Stimulated activated memory B cell treated with anti-CD40 and anti-IgM and Interleukin-4, amounts not matched to agents 10 μg/mL and 1 μg/mL and 100 μg/mL, for 72 hours (primary cell): ENCODE measurements at places on chromosomes 5 and 9.
A peak's percentile ranks its signal among the peaks of the same experiment; 100 is the strongest.

- no peak for ATAC-seq
Measured at GRCh38 chr5:143311955-143312354, 91.5 kb downstream of the NR3C1 start.

- no peak for ATAC-seq
Measured at GRCh38 chr9:120942186-120943001, 15.8 kb upstream of the TRAF1 start.

GRCh38 chr5:80707645-80708044 lies 52.9 kb upstream of the DHFR start:
- ATAC-seq, result no peak

GRCh38 chr9:31597977-31598376 lies 786.5 kb upstream of the ACO1 start:
- no peak for ATAC-seq

DNA sequence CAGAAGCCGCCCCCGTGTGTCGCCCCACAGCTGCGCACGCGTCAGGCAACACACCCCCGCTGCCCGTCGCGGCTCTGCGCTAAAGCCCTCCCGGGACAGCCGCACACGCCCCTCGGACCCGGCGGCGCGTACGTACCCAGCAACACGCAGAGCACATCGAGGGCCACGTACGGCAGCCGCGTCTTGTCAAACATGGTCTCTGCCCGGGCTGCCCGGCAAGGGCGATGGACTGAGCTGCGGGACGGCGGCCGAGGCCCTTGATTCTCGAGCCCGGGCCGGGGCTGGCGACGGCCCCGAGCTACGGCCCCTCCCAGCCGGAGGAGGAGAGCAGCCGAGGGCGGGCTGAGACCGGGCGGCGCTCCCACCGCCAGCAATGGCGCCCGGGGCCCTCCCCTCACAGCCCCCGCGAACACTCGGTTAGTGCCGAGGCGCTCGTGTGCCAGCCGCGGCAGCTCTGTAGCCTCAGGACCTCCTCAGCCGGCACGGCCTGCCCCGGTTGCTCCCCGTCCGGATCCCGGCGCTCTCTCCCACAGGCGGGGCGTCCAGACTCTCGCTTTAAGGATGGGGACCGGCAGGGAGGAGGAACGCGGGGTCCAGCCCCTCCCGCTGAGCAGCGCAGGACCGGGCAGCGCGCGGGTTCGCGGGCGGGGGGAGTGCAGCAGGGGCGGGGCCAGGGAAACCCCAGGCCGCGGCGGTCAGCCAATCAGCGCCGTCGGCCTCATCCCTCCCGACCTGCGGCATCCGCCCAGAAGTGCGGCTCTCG lies at the start of gene PLPP1:
PLPP1 (minus strand) TSS at position 529 of the 763 bp plus-strand sequence; CDS start at position 194, 335 bp downstream.
- ATAC-seq, result peak; percentile 94

- ATAC-seq, result no peak
Measured at GRCh38 chr5:136613230-136613629, 247.9 kb upstream of the TRPC7 start.

- peak; percentile 50 for ATAC-seq
Measured at GRCh38 chr5:138177941-138178515, 402 bp downstream of the BRD8 start.

GRCh38 chr5:155455791-155456514 lies 442.4 kb downstream of the KIF4B start:
- ATAC-seq, result no peak

- peak; percentile 73 for ATAC-seq
Measured at GRCh38 chr5:40797273-40798011, 732 bp downstream of the PRKAA1 start.

DNA sequence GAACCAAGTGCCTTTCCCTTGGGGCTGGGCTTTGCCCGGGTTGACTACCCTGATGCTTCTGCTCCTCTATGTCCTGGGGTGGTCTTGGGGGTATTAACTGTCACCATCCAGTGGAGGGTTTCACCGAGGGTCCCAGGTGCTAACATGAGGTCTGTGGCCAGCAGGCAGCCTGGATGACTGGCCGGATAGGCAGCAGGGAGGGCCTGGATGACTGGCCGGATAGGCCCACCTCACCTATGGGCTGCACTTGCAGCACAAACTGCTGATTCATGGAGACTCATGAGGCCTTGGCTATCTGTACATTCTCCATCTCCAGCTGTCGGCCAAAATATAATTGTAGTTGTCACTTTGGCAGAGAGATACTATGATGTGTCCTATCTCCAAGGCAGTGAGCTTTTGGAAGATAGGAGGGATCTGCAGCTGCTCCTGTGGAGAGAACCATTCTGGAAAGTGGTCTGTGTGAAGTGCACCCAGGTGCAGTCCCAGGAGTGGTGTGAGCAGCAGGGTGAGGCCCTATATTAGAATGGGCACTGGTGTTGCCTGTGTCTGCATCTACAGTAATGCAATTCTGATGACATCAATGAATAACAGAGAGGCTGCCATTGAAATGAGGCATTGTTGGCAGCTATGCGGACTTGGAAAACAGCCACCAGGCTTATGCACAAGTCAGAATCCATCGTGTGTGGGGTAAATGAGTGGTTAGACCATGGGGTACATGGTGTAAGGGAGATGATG lies 26.3 kb upstream of the CDKN2AIPNL start:
- no peak for ATAC-seq

DNA sequence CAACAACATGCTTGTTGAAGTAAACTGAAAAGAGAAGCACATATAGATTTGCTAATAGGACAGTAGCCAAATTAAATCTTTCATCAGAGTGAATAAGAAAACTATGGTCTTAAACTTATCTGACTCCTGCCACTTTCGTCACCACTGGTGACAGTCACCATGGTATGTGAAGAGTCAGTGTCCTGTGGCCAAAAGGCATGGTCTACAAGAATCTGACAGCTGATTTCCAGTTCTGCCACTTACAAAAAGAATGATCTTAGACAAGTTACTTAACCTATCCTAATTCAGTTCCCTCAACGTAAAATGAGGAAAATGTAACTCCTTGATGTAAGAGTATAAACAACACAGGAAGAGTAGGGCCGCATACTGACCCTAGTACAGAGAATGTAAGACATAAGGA lies 102.0 kb downstream of the LPAR1 start:
- ATAC-seq, result no peak

DNA sequence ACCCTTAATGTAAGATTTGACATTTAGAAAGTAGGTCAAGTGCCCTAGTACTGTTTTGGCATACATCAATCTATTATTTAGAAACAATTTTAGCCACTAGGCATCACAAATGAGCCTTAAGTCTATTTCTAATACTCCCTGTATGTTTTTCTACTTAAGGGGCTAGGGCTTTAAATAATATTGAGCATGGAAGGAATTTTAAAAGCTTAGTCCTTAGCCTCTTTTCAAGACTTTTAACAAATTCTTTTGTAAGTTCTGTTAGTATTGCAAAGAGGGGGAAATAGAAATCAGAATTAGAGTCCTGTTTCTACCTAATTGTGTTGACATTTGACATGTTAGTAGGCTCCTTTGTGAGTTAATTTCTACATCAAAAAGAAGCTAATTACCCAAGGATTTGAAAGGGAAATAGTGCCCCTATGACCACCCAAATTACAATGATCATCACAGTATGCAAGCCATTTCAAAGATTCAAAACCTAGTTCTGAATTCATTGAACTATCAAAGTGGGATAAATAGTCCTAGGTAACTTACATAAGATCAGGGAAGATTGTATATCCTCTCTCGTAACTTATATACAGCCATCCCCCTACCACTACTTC lies 647.8 kb upstream of the ACO1 start:
- ATAC-seq, result no peak

DNA sequence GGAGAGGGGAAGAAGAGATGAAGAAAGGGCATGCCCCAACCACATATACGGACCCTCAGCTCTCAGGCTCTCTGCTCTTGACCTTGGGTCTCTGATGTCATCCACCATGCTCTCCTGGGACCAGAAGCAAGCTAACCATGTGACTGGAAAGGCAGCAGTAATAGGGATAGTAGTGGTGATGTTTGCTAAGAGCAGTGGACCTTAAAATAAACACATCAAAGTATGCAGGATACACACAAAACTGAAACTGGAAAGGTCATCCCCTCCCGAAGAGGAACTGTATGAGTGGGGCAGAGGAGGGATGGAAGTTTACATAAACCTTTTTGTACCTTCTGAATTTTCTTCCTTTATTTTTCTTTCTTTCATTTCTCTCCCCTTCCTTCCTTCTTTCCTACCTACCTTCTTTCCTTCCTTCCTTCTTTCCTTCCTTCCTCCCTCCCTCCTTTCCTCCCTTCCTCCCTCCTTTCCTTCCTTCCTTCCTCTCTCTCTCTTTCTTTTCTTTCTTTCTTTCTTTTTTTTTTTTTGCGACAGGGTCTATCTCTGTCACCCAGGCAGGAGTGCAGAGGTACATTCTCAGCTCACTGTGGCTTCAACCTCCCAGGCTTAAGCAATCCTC lies 8.1 kb upstream of the PTPN3 start:
- peak; percentile 66 for ATAC-seq

- no peak for ATAC-seq
Measured at GRCh38 chr9:15286161-15286821, 20.7 kb downstream of the TTC39B start.

GRCh38 chr9:135926402-135927194 lies 19.3 kb upstream of the CAMSAP1 start:
- ATAC-seq, result peak; percentile 79

DNA sequence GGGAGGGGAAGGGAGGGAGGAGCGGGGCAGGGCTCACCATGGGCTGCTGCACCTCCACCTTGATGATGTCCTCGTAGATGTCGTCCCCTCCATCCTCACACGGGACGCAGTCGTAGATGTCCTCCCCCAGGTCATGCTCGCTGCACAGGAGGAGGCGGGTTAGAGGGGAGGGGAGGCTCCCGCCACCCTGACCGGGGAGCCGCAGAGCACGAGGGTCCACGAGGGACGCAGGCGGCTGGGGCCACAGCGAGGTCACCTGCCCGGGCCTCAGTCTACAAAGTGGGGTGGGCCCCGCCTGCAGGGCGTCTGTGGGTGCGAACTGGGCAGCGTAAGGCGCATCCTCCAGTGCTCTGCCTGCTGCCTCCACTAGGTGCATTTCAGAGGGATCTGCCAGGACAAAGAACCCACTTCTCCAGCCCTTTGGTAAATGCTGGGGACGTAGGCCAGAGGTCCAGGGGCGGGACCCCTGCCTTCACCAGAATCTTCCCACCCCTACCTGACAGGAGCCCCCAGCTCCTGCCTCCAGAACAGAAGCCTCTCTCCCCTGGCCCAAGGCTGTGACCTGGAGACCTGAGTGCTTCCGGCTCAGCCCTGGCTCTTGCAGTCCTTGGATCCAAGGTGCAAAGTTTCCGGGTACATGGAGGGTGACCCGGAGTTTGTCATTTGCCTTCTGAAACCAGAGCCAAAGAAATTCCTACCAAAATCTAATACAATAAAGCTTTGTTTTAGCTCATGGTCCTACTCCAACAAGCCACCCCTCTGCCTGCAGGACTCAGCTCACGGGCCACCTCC lies 74.1 kb upstream of the SARDH start:
- no peak for ATAC-seq

DNA sequence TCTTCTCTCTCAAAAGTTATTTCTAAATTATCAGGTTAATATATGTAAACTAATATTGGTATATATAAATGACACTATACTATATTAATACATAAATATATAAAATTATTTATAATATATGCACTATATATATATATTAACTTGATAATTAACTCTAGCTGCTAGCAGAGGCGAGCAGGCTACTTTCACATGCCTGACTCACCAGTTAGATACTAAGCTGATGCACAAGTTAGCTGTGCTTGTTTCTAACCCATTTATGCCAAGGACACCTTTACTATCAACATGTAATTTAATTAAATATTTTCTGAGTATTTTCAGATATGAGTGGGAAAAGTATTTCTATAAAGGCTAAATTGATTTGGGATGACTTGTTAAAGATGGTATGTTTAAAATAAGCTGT lies 70.1 kb downstream of the TRIO start:
- no peak for ATAC-seq

DNA sequence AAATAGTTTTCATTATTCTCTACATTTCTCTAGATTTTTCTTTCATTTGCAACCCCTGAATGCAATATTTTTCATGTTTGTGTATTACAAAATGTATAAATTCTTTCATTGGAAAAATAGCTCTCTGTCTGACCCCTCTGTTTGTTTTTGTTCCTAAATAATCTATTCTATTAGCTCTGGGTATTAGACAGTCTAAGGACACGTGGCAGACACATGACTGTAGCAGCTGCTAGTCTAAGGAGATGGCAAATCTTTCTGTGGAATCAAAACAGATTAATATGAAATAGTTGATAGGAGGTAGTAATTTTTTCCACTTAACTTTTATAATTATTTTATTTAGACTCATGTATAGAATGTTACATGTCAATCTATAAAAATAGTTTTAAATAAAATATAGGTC lies 21.4 kb upstream of the SPATA9 start:
- ATAC-seq, result no peak

GRCh38 chr5:173971681-173972345 lies 17.2 kb upstream of the C5orf47 start:
- no peak for ATAC-seq

DNA sequence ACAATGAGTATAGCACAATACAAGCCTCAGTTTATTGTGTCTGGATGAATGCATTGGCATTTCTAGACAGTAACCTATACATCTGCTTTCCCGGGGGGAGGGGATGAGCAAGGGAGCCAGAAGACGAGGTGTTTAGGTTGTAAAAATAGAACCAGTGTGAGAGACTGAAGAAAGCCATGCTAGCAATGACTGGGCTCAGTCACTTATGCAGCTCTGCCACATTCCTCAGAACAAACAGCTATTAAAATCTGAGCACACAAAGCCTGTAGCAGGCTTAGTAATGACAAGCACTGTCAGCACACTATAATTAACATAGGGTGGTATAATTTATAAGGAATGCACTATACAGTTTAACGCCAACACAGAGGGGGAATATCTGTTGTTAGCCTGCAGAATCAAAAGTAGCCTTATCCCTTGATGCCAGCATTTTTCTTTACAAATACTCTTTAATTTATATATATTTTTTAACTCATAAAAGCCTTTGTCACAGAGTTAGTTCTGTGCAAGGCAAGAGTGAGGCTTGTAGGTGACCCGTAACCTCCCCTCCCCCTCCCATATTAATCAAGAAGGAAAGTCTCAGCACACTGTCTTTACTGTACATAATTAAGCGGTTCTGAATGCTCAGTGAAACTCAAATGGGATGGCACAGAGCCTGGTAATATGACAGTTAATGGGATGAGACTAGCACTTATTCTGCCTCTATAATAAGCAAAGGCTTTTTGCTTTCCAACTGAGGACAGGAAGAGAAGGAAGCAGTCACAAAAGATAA lies 295.4 kb downstream of the CSNK1G3 start:
- no peak for ATAC-seq

DNA sequence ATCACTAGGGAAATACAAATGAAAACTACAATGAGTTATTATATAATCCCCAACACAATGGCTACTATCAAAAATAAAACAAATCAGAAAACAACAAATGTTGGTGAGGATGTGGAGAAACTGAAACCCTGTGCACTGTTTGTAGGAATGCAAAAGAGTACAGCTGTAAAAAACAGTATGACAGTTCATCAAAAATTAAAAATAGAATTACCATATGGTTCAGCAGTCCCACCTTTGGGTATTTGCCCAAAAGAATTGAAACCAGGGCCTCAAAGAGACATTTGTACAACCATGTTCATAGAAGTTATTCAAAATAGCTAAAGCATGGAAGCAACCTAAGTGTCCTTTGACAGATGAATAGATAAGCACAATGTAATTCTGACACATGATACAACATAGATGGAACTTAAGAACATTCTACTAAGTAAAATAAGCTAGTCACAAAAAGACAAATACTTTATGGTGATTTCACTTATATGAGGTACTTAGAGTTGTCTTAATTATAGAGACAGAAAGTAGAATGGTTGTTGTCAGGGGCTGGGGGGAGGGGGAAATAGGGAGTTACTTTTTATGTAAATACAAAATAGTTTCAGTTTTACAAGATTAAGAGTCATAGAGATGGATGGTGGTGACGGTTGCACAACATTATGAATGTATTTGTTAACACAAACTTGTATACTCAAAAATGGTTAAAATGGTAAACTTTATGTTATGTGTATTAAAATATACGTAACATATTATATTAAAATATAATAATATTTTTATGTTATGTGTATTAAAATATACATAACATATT lies 102.8 kb downstream of the KCTD16 start:
- no peak for ATAC-seq
